NCI-H774 (cell line): ENCODE measurements at places on chromosomes 16 and 17.

DNA sequence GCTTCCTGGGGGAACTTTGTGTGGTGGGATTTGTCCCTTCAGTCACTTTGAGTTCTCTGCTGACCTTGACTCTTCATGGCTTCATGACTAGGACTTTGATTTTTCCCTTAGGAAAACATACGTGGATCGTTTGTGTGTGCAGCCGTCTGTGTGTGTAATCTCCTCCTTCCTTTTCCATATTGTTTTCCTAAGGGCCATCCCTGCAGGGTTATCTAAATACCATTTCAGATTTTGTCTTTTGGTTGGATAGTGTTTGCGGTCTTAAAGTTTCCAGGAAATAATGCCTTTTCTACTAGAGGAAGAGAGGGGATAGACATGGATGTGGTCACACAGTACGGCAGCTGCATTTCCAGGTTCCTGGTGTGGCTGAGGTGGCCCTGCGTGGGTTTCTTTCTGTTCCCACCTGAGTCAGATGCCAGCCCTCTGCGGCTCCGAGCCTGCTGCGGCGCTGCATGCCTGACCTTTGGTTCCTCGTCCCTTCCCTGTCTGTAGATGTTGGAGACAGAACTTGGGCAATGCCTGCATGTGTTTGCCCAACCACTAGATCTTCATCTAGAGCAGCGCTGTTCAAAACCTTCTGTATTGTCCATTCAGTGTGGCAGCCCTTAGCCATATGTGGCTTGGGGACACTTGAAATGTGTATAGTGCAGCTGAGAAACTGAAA is 72.0 kb upstream of the LGALS9 start:
- no peak for DNase-seq

DNA sequence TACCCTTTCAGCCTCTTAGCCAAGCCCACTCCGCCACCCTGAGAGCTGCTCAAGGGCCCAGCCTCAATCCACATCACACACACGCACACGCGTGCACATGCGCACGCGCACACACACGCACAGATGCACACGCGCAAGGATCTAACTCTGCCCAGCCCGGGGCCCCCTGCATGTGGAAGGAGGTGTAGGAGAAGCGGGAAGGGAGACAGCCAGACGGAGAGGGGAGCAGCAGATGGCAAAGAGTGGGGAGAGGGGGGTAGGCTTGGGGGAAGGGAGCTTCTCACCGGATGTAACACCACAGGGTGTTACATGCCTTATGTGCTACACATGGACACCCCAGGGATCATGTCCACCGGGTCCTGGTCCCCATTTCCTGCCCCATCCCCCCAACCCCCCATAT is 15.3 kb downstream of the DLG4 start:
- DNase-seq = no peak

DNA sequence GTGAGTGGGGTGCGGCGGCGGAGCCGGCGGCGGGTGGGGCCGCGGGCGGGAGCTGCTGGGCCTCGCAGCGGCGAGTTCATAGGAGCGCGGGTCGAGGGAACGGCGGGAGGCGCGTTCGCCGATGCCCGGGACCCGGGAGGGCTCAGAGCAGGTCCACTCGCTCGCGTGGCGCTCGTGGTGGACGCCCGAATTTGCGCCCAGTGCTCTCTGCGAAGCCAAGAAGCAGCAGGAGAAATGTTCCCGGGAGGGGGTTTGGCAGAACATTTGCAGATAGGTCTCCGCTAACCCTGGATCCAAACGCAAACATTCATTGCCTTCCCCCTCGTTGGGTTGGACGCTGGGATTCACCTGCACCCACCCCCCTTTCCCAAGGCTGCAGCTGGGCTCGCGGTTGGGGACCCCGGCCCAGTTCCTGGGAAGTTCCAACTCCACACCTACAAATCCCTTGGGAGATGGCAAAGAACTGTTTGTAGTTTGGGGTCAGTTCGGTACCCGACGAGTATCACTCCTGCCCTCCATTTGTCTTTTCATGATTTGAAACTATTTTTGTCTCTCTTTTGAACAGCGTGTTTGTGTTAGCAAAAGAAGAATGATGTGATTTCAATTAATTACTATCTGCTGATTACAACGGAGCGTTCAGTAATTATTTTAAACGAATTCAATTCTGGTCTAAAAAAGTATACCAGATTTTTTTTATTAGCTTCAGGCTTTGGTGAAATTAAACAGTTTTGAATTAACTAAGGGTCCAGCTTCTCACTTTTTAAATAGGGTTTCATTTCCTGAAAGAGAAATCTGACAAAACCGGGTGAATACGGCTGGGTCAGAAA is 2.3 kb downstream of the NTN1 start:
- no peak for DNase-seq

DNA sequence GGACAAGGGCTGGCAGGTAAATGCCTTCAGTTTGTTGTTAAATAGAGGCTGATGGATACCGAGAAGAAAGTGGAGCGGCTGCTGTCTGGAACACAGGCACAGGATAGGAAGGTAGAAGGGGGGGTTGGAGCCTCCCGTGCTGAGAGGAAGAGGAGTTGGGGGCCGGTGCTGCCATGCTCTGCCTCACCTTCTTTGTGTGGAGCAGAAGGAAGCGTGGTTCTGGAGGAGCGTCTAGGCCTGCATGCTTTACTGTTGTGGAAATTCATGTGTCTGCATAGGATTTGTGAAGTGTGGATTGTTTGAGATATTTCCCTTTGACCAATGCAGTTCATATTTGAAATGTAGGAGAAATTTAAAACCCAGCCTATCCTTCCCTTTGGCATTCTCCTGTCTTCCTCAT is 52.3 kb downstream of the FOXK2 start:
- DNase-seq = no peak

DNA sequence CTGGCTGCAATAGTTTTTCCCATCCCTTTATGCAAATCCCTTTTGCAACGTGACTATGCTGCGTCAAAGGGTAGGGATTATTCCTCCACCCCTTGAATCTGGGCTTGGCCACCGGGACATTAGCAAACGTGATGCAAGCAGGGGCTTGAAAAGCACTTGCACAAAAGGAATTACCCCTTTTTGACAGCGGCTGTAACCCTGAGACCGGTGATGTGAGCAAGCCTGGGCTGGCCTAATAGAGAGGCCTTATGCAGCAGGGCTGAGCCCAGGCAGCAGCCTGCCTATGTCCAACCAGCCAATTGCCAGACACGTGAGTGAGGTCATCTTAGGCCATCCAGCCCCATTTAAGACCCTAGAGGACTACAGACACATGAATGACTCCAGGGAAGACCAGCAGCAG is 30.4 kb upstream of the PAFAH1B1 start:
- no peak for DNase-seq
